ENCODE measurements at places on chromosomes 6 and 20.

DNA sequence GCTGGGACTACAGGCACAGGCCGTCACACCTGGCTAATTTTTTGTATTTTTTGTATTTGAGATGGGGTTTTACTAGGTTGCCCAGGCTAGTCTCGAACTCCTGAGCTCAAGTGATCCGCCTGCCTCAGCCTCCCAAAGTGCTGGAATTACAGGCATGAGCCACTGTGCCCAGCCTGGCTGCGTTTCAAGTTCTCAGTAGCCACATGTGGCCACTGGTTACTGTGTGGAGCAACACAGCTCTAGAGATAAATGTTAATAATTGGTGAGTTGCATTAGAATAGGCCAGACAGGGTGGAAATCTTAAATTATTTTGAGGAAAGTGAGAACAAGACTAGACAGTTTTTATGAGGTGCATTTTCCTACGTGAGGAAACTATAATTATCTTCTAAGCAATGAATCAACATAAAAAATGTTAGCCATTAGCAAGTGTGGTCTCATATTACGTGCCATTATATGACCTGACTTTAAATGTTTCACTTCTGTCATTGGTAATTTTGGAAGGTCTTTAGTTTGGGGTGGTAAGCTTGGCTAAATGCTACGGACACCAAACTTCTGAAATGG lies 129.6 kb downstream of the PLEKHG1 start:
- no peak for DNase-seq

DNA sequence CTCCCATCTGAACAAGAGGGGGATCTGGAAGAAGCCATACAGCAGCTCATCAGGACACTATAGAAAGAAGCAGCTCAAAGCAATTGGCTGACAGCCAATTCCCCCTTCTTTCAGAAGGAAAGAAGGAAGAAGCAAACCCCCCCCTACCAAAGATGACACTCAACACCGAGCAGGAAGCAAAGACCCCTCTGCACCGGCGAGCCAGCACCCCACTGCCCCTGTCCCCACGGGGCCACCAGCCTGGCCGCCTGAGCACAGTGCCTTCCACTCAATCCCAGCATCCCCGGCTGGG lies 1.2 kb downstream of the REM1 start:
- no peak for DNase-seq

- no peak for DNase-seq
Observed at GRCh38 chr6:170233286-170234205, 57.3 kb downstream of the DLL1 start.

DNA sequence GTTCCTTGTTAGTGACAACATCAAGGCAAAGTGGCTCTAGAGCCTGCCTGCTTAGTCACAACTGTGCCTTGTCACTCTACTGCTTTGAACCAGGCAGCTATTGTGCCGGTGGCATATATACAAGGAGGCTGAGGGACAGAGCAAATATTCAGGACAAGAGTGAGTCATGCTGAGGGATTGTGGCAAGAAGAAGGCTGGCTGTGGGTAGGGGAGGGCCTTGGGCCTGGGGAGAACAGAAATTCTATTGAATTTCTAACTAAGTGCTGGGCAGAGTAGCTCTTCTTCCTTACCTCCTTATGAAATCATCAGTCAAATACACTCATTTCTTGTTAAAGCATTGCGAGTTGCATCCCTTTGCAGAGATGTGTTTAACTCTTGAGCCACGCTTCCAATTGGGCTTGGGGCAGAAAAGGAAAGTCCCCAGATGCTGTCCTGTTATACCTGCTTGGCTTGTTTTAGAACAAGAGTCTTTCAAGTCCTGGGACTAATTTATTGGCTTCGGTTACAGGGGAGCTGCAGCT lies 59.7 kb downstream of the PFDN4 start:
- no peak for DNase-seq

GRCh38 chr6:151389618-151390275 lies 1.6 kb downstream of the ZBTB2 start:
- DNase-seq, result peak; percentile 65

DNA sequence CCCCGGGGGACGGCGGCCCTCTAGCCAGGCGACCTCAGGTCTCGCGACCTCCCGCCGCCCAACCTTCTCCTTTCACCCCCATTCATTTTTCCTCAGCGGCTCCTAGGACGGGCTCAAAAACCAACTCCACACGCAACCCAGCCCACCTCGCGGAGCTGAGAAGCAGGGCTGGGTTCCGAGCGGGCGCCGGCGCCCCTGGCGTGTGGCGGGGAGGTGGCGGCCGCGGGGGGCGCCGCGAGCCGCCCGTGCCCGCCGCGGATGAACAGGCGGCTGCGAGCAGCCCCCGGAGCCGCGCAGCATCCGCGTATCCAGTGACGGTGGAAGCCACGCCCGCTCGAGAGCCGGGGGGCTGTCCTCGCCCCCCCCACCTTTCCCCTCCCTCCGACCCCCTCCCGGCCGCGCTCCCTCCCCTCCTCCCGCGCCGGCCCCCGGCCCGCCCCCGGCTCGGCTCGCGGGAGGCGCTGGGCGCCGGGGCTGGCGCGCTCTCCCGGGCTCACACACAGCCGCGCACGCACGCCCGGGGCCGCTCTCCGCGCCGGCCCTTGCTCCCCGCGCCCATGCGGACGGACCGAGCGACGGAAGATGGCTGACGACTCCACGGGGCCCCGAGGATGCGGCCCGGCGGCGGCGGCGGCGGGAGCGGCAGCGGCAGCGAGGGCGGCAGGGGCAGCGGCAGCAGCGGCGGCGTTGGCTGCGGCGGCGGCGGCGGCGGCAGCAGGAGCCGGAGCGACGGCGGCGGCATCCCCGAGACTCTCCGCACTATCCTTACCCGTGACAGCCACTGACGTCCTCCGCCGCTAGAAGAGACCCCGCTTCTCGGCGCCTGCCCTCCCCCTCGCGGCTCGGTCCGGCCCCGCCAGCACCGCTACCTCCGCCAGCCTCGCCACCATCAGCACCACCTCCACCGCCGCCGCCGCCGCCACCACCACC lies at the start of gene SOBP:
TSS of gene SOBP (plus strand) at position 482 of the 930 bp plus-strand sequence. CDS start 500 bp downstream, outside the sequence.
- DNase-seq, result peak; percentile 91

DNA sequence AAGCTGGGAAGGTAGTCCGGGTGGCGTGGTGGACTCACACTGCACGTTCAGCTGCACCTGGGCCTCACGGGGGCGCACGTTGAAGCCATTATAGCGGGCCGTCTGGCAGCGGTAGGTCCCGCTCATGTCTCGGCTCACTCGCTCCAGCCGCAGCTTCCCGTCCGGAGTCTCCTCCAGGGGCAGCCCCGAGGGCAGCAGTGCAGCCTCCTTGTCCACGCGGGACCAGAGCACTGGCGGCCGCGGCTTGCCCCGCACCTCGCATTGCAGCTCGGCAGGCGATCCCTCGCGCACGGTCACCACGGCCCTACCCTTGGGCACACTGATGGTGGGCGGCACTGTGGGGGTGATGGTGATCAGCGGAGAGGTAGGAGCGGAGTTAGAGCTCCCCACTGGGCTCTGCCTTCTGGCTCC lies 47.6 kb downstream of the MDGA1 start:
- no peak for DNase-seq

DNA sequence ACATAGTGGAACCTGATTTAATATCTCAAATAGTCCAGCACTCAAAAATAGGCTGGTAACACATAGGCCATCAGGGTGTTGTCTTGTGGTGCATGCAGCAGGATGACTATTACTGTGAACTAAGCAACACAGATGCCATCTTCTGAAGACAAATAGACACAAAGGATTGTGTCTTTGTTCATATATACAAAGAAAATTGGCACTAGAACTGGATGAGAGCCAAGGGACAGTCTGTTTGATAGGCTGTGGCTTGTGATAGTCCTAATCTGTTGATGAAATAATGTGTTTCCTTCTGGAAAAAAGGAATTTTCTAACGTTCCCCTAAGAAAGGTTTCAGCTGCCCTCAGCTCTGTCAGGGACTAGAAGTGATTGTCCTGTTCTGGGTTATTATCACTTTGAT lies 129.8 kb downstream of the TPBG start:
- DNase-seq, result no peak

GRCh38 chr6:25388776-25389175 lies 109.6 kb downstream of the CARMIL1 start:
- peak; percentile 64 for DNase-seq

- DNase-seq, result no peak
Observed at GRCh38 chr20:44692932-44693480, 22.2 kb upstream of the CCN5 start.

- no peak for DNase-seq
Observed at GRCh38 chr6:124671324-124671723, 290.9 kb upstream of the RNF217 start.

DNA sequence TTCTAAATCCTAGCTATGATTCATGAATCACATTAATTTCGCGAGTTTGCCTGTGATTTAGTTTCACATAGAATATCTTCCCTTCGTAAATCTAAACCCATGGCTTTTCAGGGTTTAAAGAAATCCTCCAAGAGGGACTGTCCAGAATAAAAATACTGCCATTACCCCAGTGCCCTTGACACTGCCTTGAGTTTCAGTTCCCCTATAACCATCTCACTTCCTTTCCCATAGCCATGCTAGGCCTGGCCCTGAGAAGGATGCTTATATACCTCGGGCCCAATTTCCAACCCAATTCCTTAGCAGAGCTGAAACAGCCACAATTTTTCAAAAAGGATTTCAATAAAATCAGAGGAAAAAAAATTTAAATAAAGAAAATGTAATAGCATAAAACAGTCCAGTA lies 697.3 kb downstream of the FRK start:
- no peak for DNase-seq

GRCh38 chr20:52078289-52078688 lies 113.3 kb downstream of the ZFP64 start:
- DNase-seq, result no peak

GRCh38 chr6:2186516-2186915 lies 58.9 kb downstream of the GMDS start:
- DNase-seq, result no peak

DNA sequence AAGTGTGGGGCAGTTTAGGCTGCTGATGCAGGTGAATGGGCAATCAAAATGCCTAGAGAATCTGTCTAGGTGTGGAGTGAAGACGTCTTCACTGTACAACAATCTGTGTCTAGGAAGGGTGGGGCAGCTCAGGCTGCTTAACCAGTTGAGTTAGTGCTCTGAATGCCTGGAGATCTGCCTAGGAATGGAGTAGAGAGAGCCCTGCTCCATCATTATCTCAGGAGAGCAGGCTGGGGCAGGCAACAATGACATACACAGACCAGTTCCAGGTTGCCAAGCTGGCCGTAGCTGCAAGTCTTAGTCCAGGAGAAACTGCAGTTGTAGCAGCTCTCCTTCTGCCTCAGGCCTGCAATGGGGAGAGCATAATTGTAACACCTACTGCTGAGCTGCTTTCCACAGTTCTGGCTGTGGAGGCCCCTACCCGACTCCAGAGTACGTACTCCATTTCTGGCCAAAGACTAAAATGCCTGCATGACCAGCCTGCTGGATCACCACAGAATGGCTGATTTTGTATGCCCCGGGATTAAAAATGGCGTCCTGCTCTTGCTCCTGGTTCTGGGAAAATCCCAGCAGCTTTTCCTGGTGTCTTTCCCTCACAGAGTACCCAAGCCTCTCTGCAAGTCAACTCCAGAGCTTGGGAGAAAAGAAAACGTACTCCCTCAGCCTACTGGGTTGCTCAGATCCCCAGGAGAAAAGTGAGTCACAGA lies 545.4 kb downstream of the ADGRB3 start:
- DNase-seq, result no peak

GRCh38 chr20:23145281-23145700 lies 59.2 kb upstream of the CD93 start:
- DNase-seq, result no peak

- no peak for DNase-seq
Observed at GRCh38 chr6:151060096-151060765, 179.5 kb upstream of the AKAP12 start.

GRCh38 chr20:23118144-23118543 lies 32.0 kb upstream of the CD93 start:
- DNase-seq, result no peak

DNA sequence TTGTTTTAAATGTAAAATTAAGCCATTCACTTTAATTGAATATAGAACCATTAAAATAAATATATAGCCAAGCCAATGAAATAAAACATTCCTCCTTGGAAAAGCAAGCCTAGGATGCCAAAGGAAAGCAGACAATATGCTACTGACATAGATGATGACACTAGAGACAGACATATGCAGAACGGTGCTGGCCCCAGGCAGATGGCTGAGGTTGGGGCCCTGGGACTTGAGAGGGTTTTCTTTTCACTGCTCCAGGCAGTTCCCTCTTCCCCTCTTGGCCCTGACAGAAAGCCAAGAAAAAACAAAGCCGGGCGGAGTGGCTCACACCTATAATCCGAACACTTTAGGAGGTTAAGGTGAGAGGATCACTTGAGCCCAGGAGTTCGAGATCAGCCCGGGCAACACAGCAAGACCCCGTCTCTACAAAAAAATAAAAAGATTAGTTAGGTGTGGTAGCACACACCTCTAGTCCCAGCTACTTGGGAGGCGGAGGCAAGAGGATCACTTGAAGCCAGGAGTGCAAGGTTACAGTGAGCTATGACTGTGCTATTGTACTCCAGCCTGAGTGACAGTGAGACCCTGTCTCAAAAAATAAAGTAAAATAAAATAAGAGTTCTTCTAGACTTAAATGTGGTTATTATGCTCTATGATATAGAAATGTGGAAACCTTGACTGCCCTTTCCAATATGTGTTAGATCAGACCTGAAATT lies 31.2 kb downstream of the FASTKD5 start:
- no peak for DNase-seq

GRCh38 chr6:52293067-52293466 lies 8.5 kb upstream of the MCM3 start:
- no peak for DNase-seq

GRCh38 chr20:2093883-2094282 lies 7.7 kb upstream of the STK35 start:
- DNase-seq, result no peak

DNA sequence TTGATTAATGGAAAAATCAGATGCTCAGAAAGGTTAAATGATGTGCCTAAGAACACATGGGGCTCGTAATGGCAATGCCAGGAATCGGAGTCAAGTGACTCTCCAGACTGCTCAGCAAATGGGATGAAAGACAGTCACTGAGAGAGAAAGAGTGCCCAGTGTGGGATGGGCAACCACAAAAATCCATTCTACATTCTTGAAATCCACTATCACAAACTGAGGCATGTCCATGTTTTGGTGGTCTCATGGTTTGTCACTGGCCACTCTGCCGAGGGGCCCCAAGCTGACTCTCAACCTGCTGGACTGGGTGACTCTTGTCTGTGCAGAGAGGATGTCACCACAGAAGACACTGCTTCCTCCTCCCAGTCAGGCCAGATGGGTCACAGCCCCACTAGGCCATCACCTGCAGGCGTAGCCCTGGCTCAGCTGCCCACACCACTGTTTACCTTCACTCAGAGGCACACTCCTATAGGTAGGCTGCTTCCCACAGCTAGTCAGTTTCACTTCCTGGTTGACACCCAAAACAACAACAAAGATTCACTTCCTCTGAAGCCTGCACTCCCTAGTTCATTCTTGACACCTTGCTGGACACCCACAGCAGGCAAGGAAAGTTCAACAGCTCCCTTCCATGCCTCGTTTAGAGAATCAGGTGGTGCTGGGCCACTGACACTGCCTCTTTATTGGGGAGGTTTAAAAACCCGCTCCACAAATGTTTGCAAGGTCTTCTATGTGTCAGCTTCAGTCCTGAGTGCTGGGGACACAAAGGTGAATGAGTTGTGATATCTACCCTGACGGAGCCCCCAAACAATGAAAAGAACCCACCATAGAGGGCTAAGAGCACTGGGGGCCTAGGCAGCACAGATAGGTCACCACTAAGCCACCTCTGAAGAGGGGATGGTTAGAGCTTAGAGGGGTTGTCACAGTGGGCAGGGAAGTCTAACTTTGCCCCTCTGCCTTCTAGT lies 21.7 kb downstream of the MAP1LC3A start:
- peak; percentile 72 for DNase-seq

- no peak for DNase-seq
Observed at GRCh38 chr6:161496941-161497340, 223.1 kb upstream of the AGPAT4 start.
